ENCODE measurements at places on chromosomes 3 and 15.

GRCh38 chr3:119463171-119464169 lies at the start of gene TMEM39A:
TSS of gene TMEM39A (minus strand) at chr3:119463615. CDS start at chr3:119462074, 1,541 bp downstream.
- DNase-seq: peak; percentile 99

GRCh38 chr3:17478673-17479072 lies 263.8 kb downstream of the TBC1D5 start:
- no peak for DNase-seq

DNA sequence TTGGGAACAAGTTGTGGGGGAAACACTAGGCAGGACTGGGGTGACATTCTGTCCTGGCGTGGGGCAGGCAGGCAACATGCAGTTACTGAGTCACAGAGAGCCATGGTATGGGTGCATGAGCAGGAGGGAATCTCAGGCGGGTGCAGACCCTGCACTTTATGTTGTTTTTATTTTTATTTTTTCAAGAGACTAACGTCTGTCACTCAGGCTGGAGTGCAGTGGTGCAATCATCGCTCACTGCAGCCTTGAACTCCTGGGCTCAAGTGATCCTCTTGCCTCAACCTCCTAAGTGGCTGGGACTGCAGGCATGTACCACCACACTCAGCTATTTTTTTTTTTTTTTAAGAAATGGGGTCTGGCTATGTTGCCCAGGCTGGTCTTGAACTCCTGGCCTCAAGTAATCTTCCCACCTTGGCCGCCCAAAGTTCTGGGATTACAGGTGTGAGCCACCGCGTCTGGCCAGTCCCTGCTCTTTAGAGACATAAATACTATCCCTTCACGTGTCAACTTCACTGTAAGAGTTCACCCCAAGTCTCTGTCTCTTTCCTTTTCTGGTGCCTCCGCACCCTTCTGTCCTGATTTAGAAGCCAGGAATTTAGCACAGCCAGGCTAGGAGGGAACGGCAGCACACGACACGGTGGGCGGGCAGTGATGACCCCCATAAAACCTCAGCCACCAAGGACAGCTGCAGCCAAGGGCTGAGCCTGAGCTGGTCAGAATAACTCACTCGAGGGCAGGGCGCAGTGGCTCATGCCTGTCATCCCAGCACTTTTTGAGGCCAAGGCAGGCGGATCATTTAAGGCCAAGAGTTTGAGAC lies 72.8 kb upstream of the IQSEC1 start:
- DNase-seq: no peak

GRCh38 chr3:9185701-9186100 lies 63.7 kb downstream of the SRGAP3 start:
- DNase-seq: no peak

All from left kidney (tissue), 8 donors.